ENCODE measurements at places on chromosomes 1 and 21.
A peak's percentile ranks its signal among the peaks of the same experiment; 100 is the strongest.

DNA sequence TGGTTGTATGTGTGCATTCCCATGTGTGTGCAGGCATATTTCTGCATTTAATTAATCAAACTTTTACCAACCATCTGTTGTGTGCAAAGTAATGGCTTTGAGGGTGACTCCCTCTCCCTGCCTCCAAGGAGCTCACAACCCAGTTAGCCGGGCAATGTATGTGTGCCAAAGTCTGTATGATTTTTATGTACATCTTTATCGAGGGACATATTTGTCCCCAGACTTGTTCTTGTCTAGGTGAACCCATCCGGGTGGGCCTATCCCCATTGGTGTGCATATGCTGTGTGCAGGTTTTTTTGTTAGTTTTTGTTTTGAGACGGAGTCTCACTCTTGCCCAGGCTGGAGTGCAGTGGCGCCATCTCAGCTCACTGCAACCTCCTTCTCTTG, 1.8 kb downstream of the SYTL1 start:
- no peak for DNase-seq

DNA sequence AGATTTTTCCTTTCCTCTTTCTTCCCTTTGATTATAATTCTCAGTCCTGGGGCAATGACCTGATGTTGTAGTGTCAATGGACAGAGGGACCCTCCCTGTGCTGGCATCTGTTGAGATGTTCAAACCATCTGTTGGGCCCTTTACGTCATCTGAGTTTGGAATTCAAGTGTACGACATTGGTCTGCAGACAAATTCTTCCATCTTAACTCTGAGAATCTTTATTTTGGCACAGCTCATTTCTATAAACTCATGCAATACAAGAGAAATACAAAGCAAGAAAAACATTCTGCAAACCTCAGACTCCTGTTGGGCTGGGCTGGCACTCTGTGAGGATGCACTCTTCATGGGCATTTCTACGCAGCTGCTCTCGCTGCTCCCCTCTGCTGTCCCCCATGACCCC, 54.2 kb downstream of the IFI44 start:
- no peak for DNase-seq

- no peak for DNase-seq
Observed at GRCh38 chr21:45297329-45297728, 9.6 kb upstream of the POFUT2 start.

DNA sequence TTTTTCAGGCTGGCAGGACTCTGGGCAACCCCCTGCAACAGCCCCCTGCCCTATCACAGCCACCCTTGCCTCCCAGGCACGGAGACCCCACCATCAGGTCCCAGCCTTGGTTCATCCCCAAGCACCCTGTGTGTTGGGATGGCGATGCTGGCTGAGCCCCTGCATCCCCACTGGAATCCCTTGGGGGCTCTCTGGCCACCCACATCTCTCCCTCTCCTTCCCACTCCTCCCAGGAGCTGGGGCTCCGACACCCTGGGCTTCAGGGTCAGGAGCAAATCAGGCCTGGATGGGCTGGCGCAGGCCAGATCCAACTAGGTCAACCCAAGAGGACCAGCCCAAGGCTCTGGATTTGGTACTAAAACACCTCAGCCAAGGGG, 25.9 kb downstream of the COL6A1 start:
- no peak for DNase-seq

- no peak for DNase-seq
Observed at GRCh38 chr1:43936431-43937151, 3.0 kb downstream of the ARTN start.

- no peak for DNase-seq
Observed at GRCh38 chr1:236058141-236058934, 6.6 kb downstream of the NID1 start.

DNA sequence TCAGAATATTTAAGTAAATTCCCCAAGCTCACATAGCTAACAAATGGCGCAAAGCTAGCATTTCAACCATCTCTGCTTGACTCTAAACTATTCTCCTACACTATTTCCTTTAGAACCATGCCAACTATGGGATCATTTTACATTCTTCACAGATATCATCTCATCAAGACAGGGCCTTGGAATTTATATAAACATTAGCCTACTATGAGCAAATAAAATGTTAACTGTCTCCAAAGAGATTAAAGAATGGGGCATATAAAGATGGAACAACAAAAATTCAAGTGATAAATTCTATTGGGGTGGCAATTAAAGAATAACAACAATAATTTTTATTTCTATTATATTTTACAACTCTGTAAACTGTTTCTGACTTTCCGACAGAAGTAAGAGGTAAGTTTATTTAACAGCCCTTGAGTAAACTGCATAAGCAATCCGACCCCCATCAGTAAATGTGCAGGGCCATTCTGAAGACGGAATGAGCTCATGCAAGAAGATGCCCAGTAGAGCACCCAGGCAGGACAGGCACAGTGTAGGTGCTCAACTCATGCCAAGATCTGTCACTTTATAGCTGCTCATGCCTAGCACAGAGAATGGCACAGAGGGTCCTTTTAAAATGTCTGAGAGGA, 261.9 kb downstream of the VAV3 start:
- DNase-seq = no peak

- DNase-seq = no peak
Observed at GRCh38 chr1:114330451-114330983, 176.8 kb upstream of the SYT6 start.

DNA sequence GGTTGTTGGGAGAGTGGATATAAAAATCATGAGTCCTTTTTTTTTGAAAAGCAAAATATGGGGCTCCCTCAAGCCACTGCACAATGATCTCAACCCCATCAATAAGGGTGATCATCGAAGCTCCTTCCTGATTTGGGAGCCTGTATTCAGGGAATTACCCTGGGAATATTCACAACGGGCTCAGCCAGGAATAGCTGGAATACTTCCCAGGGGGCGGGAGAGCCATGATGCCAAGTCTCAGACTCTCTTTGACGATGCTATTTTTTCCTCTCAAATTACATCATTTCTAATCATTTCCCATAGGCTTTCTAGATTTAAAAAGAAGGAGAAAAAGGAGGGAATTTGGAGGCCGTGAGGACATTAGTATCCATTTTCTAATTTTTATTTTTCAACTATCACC, 18.4 kb downstream of the OLIG1 start:
- no peak for DNase-seq

DNA sequence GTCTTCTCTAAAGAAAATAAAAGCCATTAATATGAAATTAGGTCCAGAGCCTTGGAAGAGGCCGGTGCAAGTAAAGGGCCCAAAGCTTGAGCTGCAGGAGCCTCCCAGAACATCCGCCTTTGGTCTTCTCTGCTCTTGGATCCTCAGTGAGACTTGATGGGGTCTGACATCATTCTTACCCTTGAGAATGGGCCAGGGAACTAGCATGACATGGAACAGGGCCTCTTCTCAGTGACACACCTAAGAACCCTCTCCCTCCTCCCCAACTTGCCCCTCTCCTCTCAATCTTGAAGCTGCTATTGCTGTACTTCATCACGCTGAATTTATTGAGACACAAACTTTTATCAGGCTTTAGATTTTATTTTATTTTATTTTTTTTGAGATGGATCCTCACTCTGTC, 40.3 kb upstream of the SRSF10 start:
- no peak for DNase-seq

- no peak for DNase-seq
Observed at GRCh38 chr21:43733529-43734071, 14.7 kb downstream of the PDXK start.

- peak; percentile 91 for DNase-seq
Observed at GRCh38 chr1:17233675-17234320, 15.1 kb upstream of the PADI3 start.

DNA sequence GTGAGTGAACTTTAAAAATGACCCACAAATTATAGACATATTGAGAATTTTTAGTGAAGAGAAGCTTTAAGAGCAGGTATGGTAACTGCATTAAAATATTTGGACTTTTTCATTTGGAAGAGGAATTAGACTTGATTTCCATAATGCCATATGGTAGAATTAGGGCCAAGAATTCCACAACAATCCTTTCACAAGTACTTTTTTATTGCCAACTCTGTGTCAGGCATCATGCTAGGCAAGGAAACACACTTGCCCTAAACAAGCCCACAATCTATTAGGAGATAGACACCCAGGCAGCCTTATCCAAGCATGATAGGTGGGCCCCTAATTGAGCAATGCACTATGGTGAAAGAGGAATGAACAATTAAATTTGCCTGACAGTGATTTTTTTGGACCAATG, 353.0 kb downstream of the TGFB2 start:
- no peak for DNase-seq

DNA sequence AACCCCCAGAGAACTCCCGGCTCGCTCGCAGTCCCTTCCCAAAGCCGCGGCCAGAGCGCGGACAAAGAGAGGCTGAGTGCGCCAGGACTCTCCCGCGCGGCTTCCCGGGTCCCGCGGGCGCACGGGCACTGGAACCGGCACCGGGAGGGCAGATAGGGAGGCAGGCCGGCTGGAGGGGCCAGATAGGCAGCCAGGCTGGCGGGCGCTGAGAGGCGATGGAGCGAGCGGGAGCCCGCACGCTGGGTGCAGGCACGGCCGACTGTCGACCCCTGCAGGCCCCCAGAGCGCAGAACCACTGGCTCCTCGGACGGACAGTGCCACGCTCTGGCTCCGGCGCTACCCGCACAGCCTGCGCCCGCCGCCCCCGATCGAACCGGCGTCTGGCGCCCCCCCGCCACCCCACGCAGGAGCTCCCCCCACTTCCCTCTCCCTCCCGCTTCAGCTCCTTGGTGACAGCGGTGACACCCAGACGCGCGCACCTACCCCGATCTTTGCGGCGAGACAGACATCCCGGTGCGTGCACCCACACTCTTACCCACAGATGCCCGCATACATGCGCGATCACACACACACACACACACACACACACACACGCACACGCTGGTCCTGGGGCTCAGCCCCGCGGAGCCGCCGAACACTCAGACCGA, 534 bp downstream of the SLC6A9 start:
- peak; percentile 40 for DNase-seq

- DNase-seq = no peak
Observed at GRCh38 chr1:1062348-1063163, 11.6 kb downstream of the RNF223 start.

GRCh38 chr1:226688808-226689207, 50.3 kb downstream of the ITPKB start:
- DNase-seq = no peak

GRCh38 chr1:75165264-75165663, 31.1 kb downstream of the LHX8 start:
- DNase-seq = no peak

DNA sequence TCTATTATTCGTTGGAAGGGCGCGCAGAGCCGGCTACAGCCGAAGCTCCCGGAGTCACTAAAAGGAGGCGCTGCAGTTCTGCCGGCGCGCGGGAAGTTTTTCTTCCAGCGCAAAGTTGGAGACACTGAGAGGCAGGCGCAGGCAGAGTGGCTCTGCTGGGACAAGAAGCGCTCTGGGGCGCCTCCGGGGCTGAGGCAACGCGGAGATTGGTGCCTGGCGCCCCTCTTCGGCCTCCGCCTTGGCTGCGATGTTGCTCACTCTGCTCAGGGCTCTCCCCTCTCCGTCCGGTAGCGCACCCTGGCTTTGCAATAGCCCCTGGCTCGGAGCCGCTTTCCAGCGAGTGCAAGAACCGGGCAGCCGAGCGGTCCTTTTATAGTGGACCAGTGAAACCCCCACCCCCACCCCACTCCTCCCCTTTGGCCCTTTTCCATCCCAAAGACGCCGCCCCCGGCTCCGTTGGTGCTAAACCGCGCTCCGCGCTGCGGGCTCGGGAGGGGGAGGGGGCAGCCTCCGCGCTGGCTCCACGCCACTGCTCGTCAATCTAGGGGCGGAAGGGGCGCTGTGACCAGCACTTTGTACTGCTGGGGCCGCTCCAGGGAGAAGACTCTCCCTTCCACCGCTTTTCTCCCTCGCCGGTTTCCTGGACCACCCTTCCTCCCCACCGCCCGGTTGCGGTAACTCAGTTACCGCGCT, at the start of gene ADAMTS1:
Gene ADAMTS1, minus strand, starts transcription at position 344 of the 693 bp plus-strand sequence. CDS start 455 bp downstream, outside the sequence.
- DNase-seq = peak; percentile 53

DNA sequence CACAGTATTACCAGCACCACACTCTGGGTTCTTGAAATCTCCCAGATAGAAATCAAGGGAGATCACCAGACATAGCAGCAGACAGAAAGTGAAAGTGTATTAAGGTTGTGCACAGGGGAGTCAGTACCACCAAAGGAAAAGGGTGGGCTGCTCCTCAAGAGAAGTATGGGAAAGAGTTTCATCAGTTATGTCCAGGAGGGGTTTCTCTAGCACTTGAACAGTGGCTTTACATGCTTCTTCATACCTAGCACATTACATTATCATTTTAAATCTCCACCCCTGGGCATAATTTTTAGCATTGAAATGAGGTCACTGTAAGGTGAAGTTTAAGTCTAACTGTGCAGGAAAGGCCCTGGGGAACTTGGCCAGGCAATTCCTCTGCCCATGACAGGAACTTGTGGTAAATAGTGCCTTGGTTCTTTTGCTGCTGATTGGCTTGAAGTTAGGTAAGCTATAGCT, 601.0 kb downstream of the NUF2 start:
- no peak for DNase-seq

DNA sequence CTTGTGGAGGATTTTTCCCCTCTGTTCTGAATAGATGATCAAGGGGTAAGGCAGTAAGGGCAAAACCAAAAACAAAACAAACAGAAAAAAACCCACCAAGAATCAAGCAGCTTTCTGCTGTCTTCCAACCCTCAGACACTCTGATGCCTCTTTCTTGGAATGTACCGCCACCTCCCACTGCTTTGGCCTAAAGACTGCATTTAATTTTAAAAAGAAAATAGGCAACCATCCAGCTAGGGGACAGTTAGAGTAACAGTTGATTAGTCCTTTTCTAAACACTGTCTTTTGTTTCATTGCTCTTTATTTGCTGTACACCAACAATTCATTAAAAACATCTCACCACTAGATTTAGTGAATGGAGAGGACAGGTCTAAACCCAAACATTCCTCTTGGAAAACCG, 21.5 kb downstream of the WLS start:
- DNase-seq = no peak

DNA sequence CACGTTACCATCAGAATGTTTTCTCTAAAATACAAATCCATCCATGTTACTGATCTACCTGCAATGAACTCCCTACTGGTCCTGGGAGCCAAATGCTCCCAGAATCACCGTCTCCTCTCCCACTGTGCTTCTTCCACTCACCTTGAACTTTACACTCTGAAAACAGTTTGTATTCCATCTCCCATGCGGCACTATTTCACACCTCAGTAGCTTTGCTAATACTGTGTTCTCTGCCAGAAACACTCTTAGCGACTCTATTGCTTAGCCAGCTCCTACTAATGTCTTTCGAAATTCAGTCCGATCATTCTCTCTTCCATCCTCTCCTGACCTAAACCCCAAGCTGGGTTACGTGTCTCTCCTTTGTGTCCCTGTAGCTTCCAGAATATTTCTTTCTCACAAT, 284.4 kb upstream of the DUSP10 start:
- DNase-seq = no peak

DNA sequence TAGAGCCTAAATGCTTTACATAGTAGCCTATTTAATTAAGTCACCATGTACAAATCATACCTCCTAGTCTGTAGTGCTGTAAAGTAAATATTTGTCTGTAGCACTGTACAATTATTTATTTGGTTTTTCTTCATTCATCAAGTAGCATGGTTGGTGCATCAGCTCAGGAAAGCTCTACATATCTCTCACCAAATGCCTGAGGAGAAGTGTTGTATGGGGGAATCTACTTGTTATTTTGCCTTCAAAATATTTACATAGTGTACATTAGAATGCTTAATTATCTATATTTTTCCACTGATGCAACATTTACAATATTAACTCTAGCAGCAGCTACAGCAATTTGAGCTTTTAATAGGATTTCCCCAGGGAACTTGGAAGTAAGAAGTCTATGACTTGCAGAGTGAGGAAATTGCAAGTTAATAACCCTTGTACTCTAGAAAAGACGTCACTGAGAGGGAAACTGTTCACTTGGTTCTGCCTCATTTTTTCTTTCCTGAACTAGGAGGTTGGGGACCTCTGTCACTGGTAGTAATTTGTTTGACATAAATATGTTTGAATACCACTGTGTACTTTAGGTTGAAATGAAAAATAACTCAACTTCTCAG, 207.4 kb downstream of the PDE4B start:
- no peak for DNase-seq

Data from SW 1271 (cell line).